GDM1 (cell line): ENCODE measurements at places on chromosomes 5 and 9.

DNA sequence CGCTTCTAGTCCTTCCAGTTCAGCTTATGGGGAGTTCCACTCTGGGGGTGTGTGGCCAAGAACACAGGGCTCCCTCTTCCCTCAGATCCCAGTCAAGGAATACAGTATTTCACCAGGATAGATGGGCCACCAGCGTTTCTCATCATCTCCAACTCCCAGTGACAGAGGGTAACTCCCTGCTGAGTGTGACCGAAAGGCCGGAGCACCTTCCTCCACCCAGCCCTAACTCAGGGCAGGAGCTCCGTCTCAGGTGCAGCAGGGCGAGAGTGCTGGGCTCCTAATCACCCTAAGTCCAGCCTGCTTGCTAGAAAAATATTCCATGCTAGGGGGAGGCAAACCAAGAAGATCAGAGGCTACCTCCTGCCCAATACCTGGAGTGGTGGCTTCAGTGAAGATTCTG lies 102.6 kb downstream of the ADAMTS2 start:
- no peak for DNase-seq

DNA sequence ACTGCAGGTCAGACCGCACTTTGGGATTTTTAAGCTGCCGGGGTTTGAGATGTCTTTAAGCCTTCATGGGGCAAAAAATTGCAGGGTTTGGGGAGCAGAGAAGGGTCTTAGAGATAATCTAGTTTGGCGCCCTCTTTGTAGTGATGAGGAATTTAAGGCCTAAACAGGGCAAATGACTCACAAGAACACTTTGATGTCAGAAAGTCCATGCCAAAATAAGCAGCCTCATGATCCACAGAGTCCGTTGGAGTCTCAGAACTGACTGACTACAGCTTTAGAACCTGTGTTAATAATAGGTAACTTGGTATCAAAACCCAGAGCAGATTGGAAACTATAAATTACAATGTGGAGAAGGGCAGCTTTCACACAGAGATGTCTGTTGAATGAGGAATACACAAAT lies 35.9 kb upstream of the PTGS1 start:
- no peak for DNase-seq

DNA sequence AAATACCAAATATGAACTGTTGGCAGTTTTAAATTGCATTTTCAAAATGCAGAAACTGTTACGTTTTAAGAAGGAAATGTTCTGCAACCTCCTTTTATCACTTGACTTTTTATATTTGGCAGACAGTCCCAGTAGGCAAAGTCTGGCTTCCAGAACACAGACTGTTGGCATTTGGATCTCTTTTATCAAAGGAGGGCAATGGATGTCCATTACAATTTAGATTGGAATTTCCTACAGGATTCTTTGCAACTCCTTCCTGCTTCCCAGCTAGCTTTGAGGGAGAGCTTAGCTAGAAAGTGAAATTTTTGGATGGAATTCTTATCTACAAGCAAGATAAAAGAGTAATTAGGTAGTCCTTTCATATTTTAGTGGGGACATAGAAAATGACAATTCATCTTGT lies 142.6 kb downstream of the SLF1 start:
- no peak for DNase-seq

- no peak for DNase-seq
Observed at GRCh38 chr9:131736431-131736830, 3.4 kb downstream of the RAPGEF1 start.

GRCh38 chr9:109579191-109579948 lies 81.3 kb upstream of the PTPN3 start:
- no peak for DNase-seq
